ENCODE measurements at places on chromosomes 11 and 22.

- DNase-seq = no peak
Observed at GRCh38 chr11:123362941-123363340, 67.1 kb upstream of the GRAMD1B start.

GRCh38 chr11:69918938-69919650 lies 99.9 kb upstream of the FGF3 start:
- DNase-seq = peak; percentile 58

DNA sequence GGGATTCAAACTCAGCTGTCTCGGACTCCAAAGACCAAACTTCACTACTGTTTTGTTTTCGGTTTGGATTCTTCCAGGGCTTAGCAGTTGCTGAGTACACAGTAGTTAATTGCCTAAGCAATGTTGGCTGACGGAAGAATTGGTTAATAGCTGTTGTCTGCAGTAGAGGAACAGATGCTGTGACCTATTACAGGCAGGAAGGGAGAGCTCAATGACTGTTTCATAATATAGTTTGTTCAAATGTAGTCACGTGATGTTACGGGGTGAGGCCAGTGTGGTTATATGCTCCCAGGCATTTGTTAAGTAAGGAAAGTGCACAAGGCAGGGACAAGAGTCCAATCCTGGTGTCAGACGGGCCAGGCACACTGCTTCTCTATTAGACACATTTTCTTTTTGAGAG lies 222.6 kb upstream of the CCDC90B start:
- DNase-seq = no peak

DNA sequence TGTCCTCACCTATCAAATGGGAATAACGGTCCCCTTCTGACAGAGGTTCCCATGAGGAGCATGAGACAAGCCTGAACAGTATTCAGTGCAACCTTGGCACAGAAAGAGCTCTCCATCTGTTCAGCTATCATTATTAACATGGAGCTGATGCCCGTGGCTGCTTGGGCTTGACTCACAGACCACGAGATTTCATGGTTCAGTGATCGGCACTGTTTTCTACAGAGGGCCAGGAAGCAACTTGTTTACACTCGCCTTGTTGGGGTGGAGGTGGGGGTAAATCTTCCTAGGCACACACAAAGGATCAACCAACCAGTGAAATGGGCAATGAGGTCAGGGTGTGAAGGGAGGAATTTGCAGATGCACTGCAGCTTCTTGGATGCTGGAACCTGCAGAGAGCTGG lies 88.2 kb downstream of the CWC15 start:
- DNase-seq = no peak

DNA sequence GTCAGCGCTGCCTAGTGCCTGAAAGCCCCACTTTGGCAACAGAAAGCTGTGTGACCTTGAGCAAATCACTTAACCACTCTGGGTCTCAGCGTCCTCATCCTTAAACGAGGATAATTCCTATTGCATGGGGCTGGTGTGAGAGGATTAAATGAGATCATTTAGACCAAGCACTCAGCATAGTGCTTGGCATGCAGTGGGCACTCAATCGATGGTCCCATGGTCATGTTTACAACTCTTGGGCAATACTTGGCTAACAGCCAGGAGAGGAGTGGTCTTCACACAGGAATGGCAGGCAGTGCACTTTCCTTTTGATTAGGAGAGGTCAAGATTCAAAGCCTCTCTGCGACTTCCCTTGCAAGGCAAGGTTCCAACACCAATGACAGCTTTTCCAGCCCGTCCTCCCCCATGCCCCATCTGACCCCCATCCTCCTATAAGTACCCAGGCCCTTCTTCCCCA lies 14.1 kb downstream of the TNKS1BP1 start:
- no peak for DNase-seq

DNA sequence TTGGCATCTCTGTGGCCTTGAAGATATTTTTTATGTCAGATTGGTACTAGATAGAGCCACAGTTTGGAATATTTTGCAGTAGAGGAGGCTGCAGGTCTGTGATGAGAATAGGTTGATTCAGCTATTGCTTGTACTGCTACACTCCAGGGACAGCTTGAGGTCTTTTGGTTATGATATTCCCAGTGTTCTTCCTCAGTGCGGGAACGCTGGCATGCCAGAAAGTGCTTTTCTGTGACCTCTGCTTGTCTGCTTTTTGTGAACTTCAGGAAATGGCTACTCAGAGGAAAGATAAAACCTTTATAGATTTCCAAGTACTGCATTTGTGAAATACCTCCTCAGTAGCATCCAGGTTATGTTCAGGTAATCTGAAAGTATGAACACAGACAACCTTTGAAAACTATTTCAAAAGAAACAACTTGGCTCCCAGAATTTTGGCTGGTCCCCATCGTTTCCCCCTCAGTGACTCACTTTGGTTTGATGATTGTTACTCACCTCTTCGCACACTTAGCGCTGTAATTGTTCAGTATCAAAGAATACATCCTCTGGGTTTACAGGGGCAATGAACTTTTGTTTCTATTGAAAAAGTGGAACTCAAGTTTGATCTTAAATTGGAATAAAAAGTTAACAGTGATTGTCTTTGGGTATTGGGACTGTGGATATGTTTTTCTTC lies 191.4 kb downstream of the HIPK3 start:
- DNase-seq = no peak

DNA sequence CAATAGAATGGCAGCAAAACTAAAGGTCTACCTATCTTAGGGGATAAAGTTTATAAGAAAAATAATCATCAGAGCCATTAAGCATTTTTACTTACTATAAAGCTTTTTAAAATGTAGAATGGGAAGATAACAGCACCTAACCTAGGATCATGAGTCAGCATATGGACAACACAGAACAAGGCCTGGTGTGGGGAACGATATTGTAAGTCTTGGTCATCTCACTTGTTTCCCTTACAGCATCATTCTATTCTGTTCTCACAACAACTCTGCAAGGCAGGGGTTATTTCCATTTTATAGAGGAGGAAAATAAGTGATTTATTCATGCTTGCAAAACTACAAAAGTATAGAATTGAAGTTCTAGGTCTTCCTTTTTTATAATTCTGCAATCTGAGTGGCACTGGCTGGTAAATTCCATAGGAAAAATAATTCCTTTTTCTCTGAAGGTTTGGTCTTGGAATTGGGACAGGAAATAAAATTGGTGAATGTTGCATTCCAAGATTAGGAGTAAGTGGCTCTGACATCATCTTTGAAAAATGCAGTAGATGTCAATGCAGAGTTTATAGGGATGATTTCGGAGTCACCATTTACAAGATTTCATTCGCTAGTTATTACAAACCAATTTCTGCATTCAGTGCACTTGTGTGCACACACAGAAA lies 423.0 kb downstream of the DYNC2H1 start:
- no peak for DNase-seq

GRCh38 chr22:26785932-26786331 lies 128.5 kb downstream of the MIAT start:
- DNase-seq = no peak

DNA sequence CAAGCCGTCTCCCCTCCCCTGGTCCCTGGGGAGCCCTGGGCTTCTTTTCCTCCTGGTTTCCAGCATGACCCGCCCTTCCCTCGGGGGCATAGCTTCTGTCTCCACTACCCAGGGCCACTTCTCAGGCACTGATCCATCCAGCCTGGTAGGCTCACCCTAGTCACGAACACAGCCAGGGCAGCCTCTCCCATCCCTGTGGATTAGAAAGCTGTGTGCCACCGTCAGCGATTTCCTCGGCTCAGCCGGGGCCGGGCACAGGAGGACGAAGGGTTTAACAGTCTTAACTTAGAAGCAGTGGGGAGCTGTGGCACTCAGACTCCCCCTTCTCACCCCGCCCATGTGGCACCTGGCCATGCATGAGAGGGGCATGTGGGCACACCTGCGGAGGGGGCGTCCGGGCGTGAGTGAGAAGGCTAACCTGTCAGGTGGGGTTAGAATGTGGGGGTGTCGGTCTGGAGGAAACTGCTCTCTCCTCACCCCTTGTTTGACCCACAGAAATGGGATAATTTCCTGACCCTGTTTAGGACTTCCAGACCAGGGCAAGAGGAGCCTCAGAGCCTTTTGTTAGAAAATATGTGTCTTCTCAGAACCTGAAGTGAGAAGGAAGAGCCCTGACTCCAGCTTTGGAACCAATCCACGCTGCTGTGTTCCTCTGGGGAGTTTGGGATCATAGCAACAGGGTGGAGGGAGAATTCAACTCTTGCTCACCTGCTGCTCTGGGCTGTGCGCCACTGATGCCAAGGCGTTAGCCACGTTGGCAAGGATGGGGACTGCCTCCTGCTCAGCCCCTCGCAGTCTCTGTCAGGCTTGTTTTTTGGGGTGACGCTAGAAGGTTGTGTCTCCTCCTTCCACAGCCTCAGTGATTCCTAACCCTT lies 14.6 kb downstream of the GLB1L2 start:
- DNase-seq = no peak

DNA sequence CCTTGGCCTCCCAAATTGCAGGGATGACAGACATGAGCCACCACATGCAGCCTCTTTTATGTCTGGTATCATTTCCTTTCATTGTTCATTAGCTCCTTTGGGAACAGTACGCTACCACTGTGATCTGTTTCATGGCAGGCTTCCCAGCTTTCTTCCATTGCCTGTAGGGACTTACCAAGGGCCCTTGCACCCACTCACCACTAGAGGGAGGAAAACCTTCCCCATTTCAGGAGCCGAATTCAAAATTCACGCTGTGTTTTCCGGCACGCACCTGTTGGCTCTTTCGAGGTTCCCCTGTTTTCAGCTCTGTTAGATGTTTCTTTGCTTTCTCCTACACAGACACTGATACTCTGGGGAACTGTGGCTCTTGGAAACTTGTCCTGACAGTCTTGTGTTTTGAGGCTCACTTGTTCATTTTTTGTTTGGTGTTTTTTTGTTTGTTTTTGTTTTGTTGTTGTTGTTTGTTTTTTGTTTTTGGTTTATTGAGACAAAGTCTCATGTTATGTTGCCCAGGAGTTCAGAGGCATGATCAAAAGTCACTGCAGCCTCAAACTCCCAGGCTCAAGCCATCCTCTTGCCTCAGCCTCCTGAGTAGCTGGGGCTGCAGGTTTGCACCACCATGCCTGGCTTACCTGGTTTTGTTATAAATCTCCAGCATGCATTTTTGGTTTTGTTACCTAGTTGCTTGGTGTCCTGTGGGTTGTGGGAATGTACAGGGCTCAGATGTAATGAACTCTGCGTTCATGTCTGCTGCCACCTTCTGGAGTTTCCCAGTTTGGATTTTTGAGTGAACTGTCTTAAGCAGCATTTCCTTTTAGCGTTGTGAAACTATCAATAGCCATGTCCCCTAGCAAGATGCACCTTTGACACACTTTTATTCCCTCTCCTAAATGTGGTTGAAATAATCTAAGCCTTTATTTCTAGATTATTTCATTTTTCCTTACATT lies 2.3 kb downstream of the KRTAP5-11 start:
- DNase-seq = peak; percentile 28
